Mesendoderm (in vitro differentiated cells): ENCODE measurements at places on chromosomes 6 and 20.

- no peak for DNase-seq
Measured at GRCh38 chr6:125088963-125089362, 64.6 kb upstream of the TPD52L1 start.

DNA sequence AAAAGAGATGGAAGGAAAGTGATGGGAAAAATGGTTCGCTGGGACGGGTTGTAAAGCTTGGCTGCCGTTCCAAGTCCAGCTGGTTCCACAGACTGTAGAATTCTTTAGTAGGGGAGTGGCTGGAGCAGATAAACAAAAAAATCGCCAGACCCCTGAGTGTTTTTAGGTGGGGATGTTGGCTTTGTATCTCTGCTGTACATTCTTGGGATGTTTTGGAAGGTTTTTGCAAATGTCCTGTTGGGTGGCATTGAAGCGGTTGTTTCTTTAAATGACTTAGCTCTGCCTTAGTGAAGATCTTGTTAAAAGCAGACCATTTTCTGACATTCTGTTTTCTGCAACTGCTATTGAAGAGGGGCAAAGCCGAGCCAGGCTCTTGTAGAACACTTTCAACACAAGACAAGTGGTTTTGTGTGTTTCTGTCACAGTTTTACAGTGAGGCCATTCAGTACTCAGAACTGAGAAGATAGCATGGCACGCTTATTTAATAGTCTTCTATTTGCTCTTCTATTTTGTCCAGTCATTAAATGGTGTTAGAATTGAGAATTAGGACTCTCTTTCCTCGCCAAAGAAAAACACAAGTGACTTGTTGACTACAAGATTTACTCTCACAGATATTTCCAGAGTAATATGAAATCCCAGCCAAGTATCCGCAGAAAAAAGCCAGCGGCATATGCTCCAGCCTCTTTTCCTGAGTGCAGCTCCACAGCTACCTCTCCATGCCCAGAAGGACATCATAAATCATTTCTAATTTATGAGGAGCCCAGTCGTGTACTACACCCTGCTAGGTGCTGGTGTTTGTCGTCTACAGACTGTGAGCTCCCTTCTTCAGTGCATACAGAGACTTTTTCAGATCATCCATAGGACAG, 65.8 kb downstream of the PHACTR2 start:
- DNase-seq: peak; percentile 39

GRCh38 chr6:71733970-71734899, 152.1 kb upstream of the RIMS1 start:
- DNase-seq: no peak

DNA sequence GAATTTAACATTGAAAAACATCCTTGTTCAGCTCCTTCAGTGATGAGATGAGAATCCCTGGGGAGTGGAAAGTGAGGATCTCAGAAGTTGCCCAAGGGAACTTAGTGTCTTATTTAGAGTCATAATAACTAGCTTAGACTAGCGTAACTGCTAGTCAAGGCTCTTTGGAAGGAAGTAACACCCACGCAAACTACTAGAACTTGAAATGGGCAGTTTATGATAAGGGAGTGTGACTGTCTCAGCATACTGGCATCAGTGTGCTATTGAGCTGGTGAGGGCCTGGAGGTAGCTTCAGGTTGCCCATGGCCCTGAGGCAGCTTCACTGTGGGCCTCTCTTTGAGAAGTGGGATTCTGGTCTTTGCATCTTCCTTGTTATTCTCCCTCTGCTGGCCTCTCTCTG, 40.1 kb downstream of the SLX4IP start:
- DNase-seq: no peak

DNA sequence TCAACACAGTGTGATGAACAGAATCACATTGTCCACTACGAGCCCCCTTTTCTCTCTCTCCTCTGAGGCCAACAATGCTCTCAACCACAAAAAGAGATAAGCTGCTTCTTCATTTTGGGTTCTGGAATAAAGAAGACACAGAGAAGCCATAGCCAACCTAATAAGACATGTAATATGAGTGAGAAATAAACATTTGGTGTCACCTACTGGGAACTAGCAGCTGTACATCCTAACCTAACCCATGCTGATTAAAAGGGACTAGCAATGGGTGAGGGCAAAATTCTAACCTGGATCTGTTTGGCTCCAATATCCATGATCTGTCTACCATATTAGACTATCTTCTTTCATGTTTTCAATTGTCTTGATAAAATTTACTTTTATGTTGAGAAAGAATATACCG, 369.1 kb upstream of the MARCKS start:
- no peak for DNase-seq

DNA sequence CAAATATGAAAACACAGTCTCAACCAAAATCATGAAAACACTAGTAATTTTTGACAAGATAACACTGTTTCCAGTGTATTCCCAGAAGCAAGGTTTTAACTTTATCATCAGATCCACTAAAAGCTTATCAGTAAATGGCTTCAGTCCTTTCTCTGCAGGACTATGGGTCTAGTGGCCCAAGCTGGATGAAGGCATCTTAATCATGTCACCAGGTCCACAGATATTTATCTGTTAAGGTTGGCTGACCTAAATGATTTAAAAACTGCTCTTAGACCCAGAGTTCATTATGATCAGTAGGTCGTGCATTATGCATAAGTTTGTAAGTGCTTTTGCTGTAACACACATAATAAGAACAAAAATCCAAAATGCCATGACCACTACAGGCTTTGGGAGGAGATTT, 118.0 kb downstream of the MAP3K7 start:
- no peak for DNase-seq

GRCh38 chr6:90578894-90579549, 7.8 kb downstream of the MAP3K7 start:
- no peak for DNase-seq

- DNase-seq: peak; percentile 63
Measured at GRCh38 chr6:9405369-9405768, 970.0 kb upstream of the SLC35B3 start.

DNA sequence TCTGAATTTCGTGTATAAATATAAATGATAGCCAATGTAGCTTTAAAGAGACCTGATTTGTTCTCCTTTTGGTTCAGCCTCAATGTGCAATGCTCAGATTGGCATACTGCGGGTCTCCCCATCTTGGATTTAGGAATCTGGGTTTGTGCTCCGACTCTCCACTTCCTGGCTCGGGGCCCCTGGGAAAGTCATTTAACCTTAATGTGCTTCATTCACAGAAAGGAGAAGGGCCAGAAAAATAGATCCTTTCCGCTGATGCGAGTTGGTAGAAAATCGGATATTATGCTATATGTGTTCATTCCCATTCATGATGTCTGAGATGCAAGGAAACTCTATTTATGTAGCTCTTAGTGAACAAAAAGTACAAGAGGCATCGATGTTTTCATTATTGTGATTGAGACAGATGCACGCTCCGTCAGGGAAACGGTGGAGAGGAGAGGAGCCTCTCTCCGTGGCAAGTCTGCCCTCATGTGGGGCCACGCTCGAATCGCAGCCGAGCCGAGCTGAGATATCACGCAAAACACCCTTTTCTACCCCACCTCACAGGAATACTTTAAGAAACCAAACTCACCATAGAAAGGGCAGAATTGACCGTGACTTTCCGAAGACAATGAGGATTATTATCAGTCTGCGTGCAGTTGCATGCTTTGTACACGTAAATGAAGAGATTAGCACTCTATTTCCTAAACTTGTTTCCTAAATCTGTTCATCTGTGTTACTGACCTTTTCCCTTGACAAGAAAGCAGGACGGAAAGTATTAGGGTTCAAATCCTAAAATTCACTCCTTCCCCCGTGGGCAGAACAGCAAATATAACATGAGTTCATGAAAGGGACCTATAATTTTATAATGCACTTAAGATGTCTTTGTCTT, 136.6 kb downstream of the COL9A1 start:
- peak; percentile 57 for DNase-seq

DNA sequence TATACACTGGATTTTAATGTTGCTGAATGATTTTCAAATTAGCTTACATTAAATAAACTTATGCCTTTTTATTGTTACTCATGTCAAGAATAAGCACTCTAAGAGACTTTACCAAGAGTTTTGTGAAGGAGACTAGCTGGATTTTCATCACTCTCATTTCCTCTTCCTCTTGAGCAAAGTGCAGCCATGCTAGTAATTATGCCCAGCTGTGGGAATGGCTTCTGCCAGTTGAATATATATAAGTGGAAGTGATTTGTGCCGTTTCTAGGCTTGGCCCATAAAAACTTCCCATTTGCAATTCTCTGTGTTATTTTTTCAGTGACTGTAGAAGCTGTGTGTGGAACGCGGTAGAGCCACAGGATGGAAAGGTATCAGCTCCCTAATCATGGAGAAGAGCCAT, 255.8 kb downstream of the HDGFL1 start:
- no peak for DNase-seq

DNA sequence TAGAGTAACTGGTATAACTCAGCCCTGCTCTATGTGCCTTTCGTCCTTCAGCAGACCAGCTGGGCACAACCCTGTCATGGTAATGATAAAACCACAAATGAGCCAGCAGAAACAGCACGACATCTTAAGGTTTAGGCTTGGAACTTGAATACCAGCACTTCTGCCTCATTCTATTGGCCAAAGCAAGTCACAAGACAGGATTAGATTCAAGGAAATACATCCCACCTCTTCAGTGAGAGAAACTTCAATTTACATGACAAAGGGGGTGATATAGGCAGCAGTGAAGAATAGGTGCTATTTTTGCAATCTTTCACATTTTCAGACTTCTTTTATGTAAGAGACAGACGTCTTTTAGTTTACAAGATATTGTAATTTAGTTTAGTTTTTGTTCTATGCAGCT, 69.8 kb upstream of the SLC35F1 start:
- peak; percentile 44 for DNase-seq

DNA sequence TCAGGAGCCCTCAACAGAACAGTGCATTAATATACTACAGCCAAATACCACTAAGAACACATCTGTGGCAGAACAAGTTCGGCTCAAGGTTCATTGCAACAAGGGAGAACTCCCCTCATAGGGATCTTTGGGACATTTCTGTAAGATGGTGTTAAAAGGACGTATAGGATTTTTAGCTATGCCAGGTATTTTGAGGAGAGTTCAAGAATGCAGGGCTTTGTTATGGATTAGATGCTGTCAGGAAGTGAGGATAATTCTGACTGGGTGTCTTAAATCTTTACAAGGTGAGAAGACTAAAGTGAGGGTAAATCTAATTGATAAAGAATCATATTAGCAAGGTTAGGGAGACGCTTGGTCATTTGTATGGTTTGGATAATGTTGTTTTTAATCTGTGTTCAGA, 83.7 kb upstream of the AHI1 start:
- peak; percentile 83 for DNase-seq

DNA sequence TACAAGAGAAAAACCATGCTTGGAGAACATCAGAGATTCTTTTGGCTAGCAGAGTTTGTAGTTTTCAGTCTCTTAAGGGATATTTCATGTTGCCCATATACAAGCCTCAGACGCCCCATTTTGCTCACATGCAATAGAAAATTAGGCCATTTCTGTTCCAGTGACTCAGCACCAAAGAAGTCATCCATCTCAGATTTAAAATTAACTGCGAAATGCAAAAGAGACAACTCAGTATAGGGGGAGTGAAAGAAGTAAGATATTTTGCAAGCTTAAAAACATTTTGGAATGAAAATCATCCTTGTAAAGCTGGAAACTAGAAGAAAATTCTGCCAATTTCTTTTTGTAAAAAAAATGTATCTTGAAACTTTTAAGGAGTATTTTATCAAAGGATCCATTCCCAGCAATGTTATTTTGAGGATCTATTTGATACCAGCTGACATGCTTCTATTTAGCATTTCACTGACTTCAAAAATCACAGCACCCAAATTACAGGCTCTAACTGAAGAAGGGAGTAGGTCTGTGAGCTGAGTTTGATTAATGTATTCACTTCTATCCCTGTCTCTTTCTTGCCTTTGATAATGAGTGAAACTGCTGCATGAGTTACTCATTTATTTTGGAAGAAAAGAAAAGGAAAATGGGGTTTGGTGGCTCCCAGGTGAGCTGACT, 223.7 kb upstream of the SULF2 start:
- DNase-seq: no peak

DNA sequence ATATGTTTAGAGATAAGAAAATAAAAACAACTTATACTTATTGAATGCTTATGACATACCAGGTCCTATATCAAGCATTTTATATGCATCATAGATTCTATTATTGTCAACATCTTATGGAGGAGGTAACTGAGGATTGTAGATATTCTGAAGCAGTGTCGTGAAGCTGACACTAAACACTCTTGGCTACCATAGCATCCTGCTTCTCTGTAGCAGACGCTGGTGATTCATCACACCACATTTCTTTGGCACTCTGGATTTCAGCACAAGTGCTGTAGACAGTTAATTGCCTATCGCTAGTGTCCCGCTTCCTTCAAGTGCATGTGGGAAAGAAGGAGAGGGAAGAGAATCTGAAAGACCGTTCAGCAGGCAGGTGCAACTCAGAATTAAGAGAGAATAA, 317.1 kb downstream of the PLCB1 start:
- no peak for DNase-seq

GRCh38 chr6:170277893-170278742, 12.8 kb downstream of the DLL1 start:
- peak; percentile 45 for DNase-seq

DNA sequence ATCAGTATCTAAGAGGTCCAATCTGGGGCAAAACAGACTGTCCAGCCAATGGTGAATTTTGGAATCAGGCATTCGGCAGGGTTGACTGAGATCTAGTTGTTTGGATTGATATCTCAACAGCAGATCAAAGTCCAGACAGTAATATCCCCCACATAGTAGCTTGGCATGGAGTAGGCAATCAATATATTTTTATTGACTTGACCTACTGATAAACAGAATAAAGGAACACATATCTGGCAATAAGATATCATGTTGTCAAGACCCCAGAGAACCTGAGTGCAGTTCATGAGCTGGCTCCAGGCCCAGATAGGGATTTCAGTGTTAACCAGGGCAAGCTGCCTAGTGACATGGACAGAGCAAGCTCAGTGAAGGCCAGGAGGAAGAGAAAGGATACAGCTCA, 34.4 kb downstream of the TNFAIP3 start:
- no peak for DNase-seq

GRCh38 chr20:48532028-48532427, 295.8 kb downstream of the PREX1 start:
- DNase-seq: no peak

- peak; percentile 54 for DNase-seq
Measured at GRCh38 chr6:56346958-56347357, 99.6 kb upstream of the COL21A1 start.

- DNase-seq: no peak
Measured at GRCh38 chr20:54004445-54004844, 65.9 kb downstream of the BCAS1 start.

DNA sequence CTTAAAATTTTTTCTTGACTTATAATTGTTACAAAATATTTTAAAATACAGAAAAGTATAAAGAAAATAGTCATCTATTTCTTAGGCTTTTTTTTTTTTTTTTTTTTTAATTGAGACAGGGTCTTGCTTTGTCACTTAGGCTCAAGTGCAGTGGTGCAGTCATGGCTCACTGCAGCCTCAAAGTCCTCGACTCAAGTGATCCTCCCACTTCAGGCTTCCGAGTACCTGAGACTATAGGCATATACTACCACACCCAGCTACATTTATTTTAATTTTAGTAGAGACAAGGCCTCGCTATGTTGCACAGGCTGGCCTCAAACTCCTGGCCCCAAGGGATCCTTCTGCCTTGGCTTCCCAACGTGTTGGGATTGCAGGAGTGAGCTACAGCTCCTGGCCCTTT, 5.3 kb upstream of the ACAT2 start:
- no peak for DNase-seq
